ENCODE measurements at places on chromosomes 7 and 10. TPM values are rescaled to one million over a fixed set of nuclear protein-coding genes. Genes with fewer than 3 reads are reported as not detected.

DNA sequence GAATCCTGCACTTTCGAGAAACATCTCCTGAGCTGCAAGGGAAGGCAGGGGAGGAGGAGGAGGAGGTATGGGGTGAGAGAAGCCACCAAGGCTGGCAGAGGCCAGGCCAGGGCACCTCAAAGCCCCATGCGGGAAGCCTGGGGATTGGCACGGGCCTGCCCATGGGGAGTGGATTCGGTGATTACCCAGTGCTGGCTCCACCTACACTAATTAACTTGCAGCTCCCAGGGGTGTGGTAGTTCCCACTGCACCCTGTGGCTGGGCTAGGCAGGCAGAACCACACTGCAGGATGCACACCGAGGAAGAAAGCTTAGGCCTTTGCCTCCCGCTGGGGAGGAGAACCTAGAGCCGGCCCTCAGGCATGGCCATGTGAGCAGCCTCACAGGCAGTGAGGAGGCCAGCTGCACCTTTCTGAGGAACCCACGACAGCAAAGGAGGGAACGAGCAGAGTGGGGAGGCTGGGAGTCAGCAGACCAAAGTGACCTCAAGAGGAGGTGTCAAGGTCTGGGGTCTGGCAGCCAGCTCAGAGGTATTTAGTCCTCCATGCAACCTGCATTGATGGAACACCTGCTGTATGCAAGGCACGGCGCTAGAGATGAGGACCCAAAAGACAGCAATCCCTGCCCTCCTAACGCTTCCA, 27.2 kb downstream of the GRID1 start:
- H3K27ac ChIP-seq, result no peak overlapping the region
- no peak for DNase-seq
- H3K4me3 ChIP-seq, result no peak overlapping the region
- H3K27me3 ChIP-seq, result no peaks in the 10 kb centered on the region
- H3K36me3 ChIP-seq, result no peaks in the 10 kb centered on the region
- no peaks in the 10 kb centered on the region for H3K4me1 ChIP-seq

GRCh38 chr7:116492654-116493109, 6.9 kb upstream of the CAV2 start:
- no peak overlapping the region for H3K27ac ChIP-seq
- no peak for DNase-seq
- no peak overlapping the region for H3K4me3 ChIP-seq
- H3K27me3 ChIP-seq, result no peaks in the 10 kb centered on the region
- H3K4me1 ChIP-seq, result no peaks in the 10 kb centered on the region

DNA sequence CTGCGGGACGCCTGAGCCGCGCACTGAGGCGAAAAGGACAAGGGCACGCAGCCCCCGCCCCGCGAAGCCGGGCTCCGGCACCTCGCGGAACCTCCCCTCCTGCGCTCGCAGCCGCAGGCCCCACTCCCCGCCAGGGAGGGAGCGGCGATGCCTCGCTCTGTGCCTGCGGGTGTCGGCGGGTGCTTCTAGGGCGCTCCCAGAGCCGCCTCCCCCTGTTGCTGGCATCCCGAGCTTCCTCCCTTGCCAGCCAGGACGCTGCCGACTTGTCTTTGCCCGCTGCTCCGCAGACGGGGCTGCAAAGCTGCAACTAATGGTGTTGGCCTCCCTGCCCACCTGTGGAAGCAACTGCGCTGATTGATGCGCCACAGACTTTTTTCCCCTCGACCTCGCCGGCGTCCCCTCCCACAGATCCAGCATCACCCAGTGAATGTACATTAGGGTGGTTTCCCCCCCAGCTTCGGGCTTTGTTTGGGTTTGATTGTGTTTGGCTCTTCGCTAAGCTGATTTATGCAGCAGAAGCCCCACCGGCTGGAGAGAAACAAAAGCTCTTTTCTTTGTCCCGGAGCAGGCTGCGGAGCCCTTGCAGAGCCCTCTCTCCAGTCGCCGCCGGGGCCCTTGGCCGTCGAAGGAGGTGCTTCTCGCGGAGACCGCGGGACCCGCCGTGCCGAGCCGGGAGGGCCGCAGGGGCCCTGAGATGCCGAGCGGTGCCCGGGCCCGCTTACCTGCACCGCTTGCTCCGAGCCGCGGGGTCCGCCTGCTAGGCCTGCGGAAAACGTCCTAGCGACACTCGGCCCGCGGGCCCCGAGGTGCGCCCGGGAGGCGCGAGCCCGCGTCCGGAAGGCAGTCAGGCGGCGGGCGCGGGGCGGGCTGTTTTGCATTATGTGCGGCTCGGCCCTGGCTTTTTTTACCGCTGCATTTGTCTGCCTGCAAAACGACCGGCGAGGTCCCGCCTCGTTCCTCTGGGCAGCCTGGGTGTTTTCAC, 519 bp downstream of the ITGB8 start:
- peak overlapping the region; percentile 69 for H3K4me3 ChIP-seq
- peaks cover 4% of the 10 kb centered on the region for H3K27me3 ChIP-seq
- H3K27ac ChIP-seq, result peak overlapping the region; percentile 93
- peak; percentile 61 for DNase-seq

DNA sequence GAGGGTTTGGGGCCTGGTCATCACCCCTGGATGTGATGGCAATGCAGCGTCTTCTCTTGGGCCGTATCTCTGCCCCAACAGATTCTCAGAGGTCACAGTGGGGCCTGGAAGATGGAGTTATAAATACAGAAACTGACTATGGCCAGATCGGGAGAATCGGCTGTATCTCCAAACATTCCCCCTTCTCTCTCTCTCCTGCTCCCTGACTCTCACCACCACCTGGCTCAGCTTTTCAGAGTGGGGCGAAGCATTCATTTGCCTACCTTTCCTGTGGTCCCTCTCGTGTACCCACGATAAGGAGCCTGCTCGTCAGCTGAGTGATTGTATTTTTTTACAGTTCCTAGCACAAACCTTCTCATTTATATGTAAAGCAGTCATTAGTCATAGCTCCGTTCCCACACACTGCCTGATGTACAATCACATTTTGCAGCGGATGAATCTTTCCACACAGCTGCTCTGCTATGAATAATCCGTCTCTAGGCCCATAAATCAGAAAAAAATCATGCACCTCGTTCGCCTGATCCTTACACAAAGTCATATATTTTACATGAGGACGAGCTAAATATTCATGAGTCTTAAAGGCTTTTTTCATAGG, 23.2 kb upstream of the BTRC start:
- no peak overlapping the region for H3K4me3 ChIP-seq
- H3K4me1 ChIP-seq, result no peaks in the 10 kb centered on the region
- H3K27ac ChIP-seq, result no peak overlapping the region
- DNase-seq, result no peak
- H3K36me3 ChIP-seq, result no peaks in the 10 kb centered on the region

GRCh38 chr10:88805361-88805760, 2.8 kb downstream of the LIPM start:
- H3K27me3 ChIP-seq, result no peaks in the 10 kb centered on the region
- no peaks in the 10 kb centered on the region for H3K36me3 ChIP-seq
- no peak for DNase-seq
- H3K4me1 ChIP-seq, result no peaks in the 10 kb centered on the region
- no peak overlapping the region for H3K4me3 ChIP-seq

DNA sequence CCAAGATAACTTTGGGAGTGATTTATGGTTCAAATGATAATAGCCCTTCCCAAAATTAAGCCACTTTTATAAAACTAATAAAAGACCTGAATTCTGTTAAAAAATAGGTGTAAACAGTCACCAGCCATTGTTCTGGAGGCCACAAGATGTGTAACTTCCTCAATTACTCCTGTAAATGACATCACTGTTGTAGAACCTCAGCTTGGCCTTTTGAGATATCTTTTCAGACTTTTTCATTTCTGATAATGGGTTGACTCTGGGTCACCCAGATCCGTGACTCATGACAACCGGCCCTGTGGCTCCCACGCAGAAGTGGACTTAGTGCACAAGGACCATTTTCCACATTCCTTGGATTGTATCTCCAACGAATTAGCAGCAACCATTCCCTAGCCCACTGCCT, 106.6 kb downstream of the DKK1 start:
- DNase-seq, result no peak
- no peak overlapping the region for H3K27ac ChIP-seq
- H3K4me1 ChIP-seq, result no peaks in the 10 kb centered on the region
- H3K36me3 ChIP-seq, result no peaks in the 10 kb centered on the region

- no peaks in the 10 kb centered on the region for H3K4me1 ChIP-seq
- peaks cover 91% of the 10 kb centered on the region for H3K27me3 ChIP-seq
- H3K36me3 ChIP-seq, result no peaks in the 10 kb centered on the region
- no peak overlapping the region for H3K27ac ChIP-seq
- DNase-seq, result no peak
Measured at GRCh38 chr7:1247527-1248041, 14.9 kb downstream of the UNCX start.

DNA sequence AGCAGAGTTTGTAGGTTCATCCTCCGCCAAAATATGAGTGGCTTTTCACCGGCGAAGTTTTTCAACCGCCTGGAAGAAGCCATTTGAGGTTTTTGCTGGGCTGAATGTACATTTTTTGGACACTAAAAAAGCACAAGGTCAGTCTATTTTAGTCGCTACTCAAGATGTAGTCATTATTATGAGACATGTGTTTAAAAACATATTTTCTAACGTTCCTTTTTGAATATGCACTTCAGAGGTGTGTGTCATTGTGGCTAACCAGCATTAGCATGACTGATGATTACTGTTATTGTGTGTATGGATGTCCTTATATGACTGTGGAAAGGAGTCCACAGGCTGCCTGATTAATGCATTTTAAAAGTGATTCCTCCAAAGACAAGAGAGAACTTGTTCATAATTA, 605.4 kb downstream of the INHBA start:
- no peaks in the 10 kb centered on the region for H3K27me3 ChIP-seq
- H3K4me1 ChIP-seq, result no peaks in the 10 kb centered on the region
- no peak overlapping the region for H3K4me3 ChIP-seq
- no peaks in the 10 kb centered on the region for H3K36me3 ChIP-seq

GRCh38 chr7:71615017-71615416, 483.1 kb downstream of the GALNT17 start:
- H3K36me3 ChIP-seq, result no peaks in the 10 kb centered on the region
- no peaks in the 10 kb centered on the region for H3K4me1 ChIP-seq
- no peak for DNase-seq

- no peak overlapping the region for H3K4me3 ChIP-seq
- no peaks in the 10 kb centered on the region for H3K36me3 ChIP-seq
- H3K27me3 ChIP-seq, result no peaks in the 10 kb centered on the region
- DNase-seq, result no peak
- H3K4me1 ChIP-seq, result no peaks in the 10 kb centered on the region
- no peak overlapping the region for H3K27ac ChIP-seq
Measured at GRCh38 chr10:120701381-120701780, 149.8 kb upstream of the WDR11 start.

GRCh38 chr7:107641676-107642075, 19.0 kb upstream of the SLC26A4 start:
- H3K27me3 ChIP-seq, result no peaks in the 10 kb centered on the region
- H3K4me1 ChIP-seq, result no peaks in the 10 kb centered on the region
- DNase-seq, result no peak
- no peak overlapping the region for H3K27ac ChIP-seq

GRCh38 chr7:84524714-84525694, 330.4 kb upstream of the SEMA3A start:
- H3K4me3 ChIP-seq, result no peak overlapping the region
- H3K4me1 ChIP-seq, result no peaks in the 10 kb centered on the region
- H3K27ac ChIP-seq, result no peak overlapping the region
- DNase-seq, result no peak
- H3K27me3 ChIP-seq, result no peaks in the 10 kb centered on the region

GRCh38 chr7:39615350-39615975, 7.9 kb upstream of the RALA start:
- no peaks in the 10 kb centered on the region for H3K36me3 ChIP-seq
- no peak for DNase-seq
- H3K4me1 ChIP-seq, result no peaks in the 10 kb centered on the region
- H3K27ac ChIP-seq, result no peak overlapping the region

- DNase-seq, result no peak
- H3K27ac ChIP-seq, result no peak overlapping the region
- H3K27me3 ChIP-seq, result no peaks in the 10 kb centered on the region
- no peak overlapping the region for H3K4me3 ChIP-seq
- H3K36me3 ChIP-seq, result no peaks in the 10 kb centered on the region
- no peaks in the 10 kb centered on the region for H3K4me1 ChIP-seq
Measured at GRCh38 chr10:895324-895723, 36.2 kb downstream of the LARP4B start.

- no peaks in the 10 kb centered on the region for H3K4me1 ChIP-seq
- no peak for DNase-seq
- H3K27me3 ChIP-seq, result no peaks in the 10 kb centered on the region
- H3K36me3 ChIP-seq, result no peaks in the 10 kb centered on the region
- peak within 1 kb of the TSS; percentile 23 for H3K4me3 ChIP-seq
Measured at GRCh38 chr7:130491841-130492522, at the start of gene MEST. Gene MEST (plus strand): TSS chr7:130492085. CDS start chr7:130492314, 229 bp downstream.

DNA sequence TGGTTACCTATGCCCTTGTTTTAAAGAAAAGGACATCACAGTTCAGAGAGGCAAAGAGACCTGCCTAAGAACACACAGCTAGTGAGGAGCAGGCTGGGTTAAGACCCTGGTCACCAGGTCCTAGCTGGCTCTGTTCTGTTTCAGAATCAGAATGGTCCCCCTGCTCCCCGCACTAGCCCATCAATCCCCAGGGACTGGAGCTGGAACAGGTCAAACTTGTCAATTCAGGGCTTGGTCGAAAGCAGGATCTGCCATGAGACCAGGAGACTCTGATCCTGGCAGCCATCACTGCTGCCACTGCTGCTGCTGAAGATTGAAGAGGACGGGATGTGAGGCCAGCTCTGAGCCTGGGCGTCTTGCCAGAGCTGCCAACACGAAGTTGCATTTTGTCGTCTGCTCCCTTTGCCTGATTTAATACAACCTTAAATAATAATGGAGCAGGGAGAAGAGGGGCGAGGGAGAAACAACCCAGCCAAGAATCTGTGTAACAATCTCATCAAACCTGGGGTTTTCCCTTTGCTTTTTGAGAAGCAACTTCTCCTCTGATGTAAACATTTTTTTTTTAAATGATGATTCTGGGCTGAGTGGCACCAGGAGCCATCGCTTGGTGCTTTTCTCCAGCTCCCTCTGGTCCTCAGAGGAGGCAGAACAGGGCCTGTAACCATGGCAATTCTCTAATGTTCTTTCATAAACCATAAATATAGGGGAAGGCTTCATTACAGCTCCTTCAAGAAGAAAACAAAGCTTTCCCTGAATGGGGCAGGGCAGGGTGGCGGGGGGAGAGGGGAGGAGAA, 119.0 kb upstream of the SORCS3 start:
- no peaks in the 10 kb centered on the region for H3K36me3 ChIP-seq
- no peak for DNase-seq
- H3K4me1 ChIP-seq, result no peaks in the 10 kb centered on the region
- no peaks in the 10 kb centered on the region for H3K27me3 ChIP-seq
- H3K27ac ChIP-seq, result no peak overlapping the region

- no peak overlapping the region for H3K27ac ChIP-seq
- no peak overlapping the region for H3K4me3 ChIP-seq
- H3K36me3 ChIP-seq, result no peaks in the 10 kb centered on the region
- peaks cover 25% of the 10 kb centered on the region for H3K4me1 ChIP-seq
- H3K27me3 ChIP-seq, result no peaks in the 10 kb centered on the region
Measured at GRCh38 chr10:80416479-80417098, 8.2 kb downstream of the PRXL2A start.

GRCh38 chr10:110276603-110277002, 28.1 kb downstream of the SMNDC1 start:
- no peak overlapping the region for H3K4me3 ChIP-seq
- no peak for DNase-seq
- H3K36me3 ChIP-seq, result no peaks in the 10 kb centered on the region
- H3K4me1 ChIP-seq, result peaks cover 3% of the 10 kb centered on the region
- H3K27me3 ChIP-seq, result no peaks in the 10 kb centered on the region

The RARRES2 gene
- total RNA-seq, result 122 TPM

The ANKRD22 gene
- 28.2 TPM for total RNA-seq

The CHST3 gene
- 3.4 TPM for total RNA-seq

The NKX6-2 gene
- total RNA-seq, result not detected

The DUSP5 gene
- 22.0 TPM for total RNA-seq

The UCN3 gene
- total RNA-seq, result 4.0 TPM

The HOXA10 gene
- total RNA-seq, result 25.4 TPM

The PNLIPRP2 gene
- 9.1 TPM for total RNA-seq

The SPACDR gene
- total RNA-seq, result 0.74 TPM

The LIPA gene
- total RNA-seq, result 37.8 TPM

The GRID2IP gene
- 0.45 TPM for total RNA-seq

The WDFY4 gene
- 1.5 TPM for total RNA-seq

The PNLIPRP3 gene
- not detected for total RNA-seq

The SPDYE1 gene
- total RNA-seq, result not detected

The TMEM270 gene
- not detected for total RNA-seq
